ENCODE measurements at places on chromosomes 12 and 14.
A peak's percentile ranks its signal among the peaks of the same experiment; 100 is the strongest.

DNA sequence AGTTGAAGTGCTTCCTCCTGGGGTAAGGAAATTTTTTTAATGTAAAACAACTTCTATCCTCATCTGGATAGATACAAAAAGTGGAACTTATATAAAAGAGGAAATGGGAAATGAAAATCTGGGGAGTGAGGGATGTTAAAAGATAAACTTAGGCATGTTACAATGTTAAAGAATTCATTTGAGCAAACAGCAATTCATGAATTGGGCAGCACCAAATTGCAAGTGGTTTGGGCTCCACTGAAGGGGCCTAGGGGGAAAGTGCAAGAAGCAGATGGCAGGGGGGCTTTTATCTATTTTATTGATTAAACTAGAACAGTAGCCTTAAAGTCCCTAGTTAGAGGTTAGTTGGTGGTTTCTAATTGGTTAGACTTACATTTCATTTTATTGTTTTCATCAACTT, 118.1 kb upstream of the NAP1L1 start:
- no peak for DNase-seq

GRCh38 chr14:21191809-21192446, 36.1 kb upstream of the OR5AU1 start:
- peak; percentile 42 for DNase-seq

DNA sequence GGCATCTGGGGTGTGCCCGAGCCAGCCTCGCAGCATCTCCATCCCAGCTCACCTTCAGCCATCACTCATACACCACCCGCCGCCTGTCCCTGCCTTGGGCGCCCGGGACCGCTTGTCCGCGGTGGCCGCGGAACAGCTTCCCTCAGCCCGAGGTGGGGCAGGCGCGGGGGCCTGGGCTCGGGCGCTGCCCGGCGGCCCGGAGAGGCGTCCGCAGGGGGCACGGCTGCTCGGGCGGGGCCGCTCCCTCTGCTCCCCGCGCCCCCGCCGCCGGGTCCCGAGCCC, 430 bp downstream of the SLC41A2 start:
- DNase-seq, result no peak

DNA sequence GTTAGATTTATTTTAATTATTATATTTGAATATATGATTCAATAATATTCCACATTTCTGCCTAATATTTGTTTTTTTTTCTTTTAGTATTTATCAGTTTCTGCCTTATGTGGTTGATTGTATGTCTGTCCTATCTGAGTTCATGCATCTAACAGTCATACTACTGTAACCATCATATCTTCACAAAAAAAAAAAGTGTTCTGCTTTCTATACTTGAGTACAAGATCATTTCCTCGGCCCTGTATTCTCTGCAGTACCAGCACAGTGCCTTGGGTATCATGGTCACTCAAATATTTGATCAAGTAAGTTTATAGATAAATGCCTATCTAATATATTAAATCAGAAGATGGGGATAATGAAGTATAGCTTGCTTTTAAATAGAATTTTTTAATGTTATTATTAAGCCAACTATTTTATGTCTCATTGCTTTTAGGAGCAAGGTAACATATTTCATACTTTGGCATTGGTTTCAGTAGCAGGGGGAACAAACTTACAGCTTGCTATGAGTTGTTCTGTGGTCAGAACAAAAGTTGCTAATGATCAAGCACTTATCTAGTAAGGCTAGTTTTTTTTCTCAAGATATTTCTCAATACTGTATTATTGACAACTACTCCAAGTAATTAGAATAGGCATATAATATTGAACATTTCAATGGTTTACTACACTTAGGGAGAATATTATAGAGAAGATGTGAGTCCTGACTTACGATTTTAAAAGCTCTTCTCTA, 290.5 kb upstream of the FBXO33 start:
- DNase-seq, result no peak

- DNase-seq, result no peak
Observed at GRCh38 chr14:65260786-65261185, 151.7 kb upstream of the FUT8 start.

DNA sequence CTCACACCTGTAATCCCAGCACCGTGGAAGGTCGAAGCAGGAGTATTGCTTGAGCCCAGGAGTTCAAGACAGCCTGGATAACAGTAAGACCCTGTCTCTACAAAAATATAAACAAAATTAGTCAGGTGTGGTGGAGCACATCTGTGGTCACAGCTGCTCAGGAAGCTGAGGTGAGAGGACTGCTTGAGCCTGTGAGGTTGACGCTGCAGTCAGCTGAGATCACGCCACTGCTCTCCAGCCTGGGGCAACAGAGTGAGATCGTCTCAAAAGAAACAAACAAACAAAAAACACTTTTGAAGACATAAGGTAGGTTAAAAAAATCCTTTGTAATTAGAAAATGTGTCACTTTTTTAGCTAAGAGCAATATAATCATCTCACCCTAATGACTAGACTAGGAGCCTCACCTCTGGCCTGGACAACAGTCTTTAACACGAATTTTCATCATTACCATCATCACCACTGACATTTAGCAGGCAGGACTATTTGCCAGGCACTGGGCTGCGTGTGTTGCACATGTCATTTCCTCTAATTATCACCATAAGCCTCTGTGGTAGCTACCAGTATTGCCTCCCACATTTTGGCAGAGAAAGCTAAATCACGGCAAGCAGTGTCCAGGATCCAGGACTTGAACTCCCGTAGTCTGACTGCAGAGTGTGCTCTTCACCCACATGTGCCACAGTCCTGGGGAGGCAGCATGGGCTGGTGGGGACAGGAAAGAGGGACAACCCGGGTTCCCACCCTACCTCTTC, 4.6 kb upstream of the SYCP3 start:
- no peak for DNase-seq

DNA sequence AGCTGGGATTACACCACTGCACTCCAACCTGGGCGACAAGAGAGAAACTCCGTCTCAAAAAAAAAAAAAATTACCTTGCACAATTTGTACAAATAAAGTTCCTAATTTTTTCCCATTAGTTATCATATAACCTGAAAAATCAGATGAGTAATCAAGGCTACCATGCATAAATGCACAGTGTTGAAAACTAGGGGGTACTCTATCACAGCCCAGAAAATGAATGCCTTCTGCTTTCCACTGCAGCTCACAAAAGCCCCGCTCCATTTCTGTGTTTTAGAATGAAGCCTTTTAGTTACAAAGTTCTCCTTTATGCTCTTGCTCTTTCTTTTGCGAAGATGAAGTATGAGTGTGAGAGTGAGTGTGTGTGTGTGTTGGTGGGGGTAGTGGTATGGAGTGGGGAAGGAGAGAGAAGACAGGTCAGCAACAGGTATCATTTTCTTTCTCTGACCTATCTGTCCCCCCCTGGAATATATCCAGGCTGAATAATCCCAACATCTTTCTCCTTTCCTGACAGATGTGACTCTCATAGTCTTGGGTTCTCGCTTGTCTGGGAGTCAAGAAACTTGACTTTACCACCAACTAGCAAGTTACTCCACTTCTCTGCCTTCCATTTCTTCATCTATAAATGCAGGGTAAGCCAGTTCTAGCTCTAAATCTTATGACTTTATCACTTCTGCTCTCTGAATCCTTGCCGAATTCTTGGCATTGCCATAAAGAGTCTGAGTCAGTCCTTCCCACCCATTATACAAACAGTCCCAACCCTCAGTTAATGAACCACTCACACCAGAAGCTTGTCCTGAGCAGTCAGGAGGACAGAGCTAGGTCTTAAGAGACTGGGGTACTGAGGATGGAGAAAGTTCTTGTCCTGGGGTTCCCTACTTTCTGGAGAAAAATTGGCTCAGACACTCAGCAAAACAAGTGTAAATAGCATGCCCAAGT, 16.1 kb downstream of the BIN2 start:
- DNase-seq, result no peak

DNA sequence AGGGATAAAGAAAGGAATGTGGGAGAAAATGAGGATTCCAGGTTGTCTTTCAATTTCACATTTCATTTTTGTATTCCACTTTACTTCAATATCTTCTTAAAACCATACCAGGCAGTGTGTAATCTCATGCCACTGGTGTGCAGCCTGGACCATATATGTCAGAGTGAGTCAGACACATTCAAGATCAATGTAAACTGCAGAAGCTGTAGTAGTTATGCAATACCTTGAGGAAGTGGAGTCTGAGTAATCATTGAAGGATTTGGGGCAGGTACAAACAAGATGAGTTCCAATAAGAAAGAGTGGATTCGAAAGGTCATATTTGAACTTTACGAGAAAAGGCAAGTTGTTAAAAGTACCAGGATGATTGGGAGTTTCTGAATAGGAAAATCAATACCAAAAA, 14.1 kb downstream of the PLCZ1 start:
- DNase-seq, result no peak

GRCh38 chr14:62066304-62066703, 304.1 kb downstream of the SNAPC1 start:
- no peak for DNase-seq
